ENCODE measurements at places on chromosomes 1 and 21.

DNA sequence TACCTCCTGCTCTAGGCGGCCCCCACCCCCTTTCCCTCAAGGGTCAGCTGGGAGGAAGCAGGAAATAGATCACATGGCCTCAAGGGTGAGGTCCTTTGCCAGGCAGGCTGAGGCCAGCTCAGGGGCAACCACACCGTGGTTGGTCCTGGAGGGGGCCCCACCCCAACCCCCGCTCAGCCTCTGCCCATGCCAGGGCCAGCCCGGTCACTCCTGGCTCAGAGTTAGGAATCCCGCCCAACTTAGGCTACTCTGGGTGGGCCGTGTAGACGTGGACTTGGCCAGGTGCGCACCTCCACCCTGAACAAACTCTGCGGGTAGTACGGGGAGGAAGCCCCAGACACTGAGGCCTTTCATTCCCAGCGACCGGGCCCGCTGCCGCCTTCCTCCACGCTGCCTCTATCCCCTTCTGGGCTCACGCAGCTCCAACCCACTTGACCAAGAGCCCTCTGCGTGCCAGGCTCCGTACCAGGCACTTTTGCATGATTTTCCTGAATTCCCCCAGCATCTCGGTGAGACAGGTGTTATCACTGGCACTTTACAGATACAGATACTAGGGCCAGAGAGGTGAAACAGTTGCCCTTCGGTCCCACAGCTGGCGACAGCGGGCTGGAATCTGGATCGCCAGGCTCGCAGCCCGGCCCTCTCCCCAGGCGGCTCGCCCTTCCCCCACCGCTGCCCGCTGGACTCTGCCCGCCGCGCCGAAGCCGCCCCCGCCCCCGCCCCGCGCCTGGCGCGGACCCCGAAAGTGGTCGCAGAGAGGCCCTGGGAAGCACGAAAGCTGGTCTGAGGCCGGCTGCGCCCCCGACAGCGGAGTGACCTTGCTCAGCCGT, 769 bp downstream of the GALE start:
- DNase-seq, result peak; percentile 51

DNA sequence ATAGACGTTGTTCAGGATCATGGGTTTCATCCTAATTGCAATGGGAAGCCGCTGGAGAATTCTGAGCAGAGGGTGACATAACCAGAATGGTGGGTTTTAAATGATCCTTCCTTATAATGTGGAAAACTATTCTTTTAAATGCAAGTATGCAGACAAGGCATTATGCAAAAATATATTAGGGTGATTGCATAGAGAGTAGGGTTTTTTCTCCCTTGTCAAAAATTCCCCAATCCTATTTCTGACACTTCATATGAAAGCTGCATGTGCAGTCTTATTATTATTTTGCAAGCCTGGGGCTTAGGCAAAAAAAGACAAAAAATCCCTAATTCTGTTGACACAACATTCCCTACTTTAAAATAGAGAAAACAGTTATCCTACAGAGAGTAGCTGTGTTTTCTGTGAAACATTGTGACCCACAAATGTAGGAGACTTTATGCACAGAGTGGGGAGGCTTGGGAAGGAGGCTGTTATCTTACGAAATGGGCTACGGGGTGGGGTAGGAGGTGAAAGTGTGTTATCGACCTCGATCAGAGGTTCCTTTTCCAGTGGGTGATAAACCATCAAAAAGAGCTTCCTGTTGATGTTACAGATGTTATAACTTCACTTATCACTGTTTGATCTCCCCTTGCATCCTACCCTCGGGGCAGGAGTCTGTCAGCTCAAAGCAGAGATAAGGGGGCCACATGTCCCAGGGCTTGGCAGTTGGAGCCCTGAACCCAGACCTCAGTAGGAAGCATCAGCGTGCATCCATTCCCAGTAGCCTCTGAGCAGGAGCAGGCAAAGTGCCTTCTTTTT, 27.2 kb downstream of the RHEX start:
- no peak for DNase-seq

DNA sequence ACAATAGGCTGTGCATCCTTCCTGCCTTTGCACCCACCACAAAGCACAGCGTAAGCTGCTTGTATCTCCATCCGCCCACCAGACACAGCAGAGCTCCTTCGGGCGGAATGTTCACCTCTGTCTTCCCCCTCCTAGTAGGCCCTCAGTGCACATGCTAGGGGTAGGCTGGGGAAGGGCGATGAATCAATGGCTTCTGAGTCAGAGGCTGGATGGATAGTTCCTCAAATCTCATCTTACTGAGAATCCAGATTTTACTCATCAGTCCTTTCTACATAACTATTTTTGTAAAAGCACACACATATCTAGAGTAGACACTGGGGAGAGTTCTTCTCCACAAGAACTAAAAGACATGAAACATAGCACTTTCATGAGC, 73.8 kb downstream of the BCAR3 start:
- DNase-seq, result peak; percentile 67

DNA sequence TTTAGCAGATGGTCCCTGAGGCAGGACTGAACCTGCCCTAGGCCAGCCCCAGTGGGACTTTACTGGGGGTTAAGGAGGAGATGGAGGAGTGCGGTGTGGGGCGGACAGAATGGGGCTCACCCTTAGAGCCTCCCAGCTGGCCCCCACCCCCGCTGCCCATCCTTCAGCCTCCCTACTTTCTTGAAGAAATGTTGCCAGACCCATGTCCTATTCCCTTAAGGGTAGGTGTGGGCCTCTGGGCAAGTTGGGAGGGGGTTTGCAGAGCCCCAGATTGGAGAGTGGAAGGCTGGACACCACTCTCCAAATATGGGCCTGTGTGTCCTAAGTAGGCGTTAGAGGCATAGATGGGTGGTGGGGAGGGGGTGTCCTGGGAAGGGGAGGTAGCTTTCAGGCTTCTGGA, 19.2 kb upstream of the EPS8L3 start:
- no peak for DNase-seq

Data from GM12892 (cell line).